ENCODE measurements at places on chromosomes 6 and 20.

GRCh38 chr20:37096415-37097041 is 731 bp upstream of the RBL1 start:
- no peak for DNase-seq

DNA sequence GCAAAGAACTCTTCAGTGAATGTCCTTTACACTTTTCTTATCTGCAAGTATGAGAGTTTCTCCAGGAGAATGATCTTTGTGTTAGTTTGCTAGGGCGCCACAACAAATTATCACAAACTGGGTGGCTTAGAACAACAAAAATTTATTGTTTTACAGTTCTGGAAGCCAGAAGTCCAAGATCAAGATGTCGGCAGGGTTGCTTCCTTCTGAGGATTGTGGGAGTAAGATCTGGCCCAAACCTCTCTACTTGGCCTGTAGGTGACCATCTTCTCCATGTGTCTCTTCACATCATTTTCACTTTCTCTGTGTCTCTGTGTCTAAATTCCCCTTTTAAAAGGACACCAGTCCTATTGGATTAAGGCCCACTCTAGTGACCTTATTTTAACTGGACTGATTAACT is 103.0 kb downstream of the ADTRP start:
- no peak for DNase-seq

DNA sequence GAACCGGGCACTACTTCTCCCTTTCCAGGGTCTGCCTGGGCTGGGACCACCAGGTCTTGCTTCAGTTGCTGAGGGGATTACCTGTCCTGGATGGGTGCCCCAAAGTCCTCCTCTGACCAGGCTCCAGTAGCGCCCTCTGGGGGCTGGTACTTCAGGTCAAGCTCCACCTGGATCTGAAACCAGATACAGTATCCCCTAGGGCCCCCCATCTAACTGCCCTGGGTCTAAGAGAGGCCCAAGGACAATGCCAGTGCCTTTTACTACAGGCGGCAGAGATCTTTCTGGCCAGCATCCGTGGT is 11.2 kb upstream of the SPAG4 start:
- DNase-seq = peak; percentile 68

GRCh38 chr6:26556263-26557070 is 18.3 kb downstream of the HMGN4 start:
- no peak for DNase-seq

DNA sequence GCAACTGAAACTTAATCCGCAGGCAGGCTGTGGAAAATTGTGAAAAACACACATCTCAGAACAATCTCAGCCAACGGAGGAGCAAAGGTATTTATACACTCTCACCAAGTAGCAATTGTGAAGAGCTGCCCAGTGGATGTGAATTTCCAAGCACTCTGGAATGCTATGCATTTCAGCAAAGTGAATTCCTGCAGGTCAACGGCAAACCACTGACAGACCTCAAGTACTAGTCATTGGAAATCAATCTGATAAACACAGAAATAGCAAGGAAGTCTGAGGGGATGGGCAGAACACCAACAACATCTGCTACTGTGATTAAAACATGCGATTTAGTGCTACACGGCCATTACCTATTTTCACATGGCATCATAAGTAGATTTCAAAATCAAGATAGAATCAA is 429.1 kb downstream of the HTR1B start:
- DNase-seq = no peak

DNA sequence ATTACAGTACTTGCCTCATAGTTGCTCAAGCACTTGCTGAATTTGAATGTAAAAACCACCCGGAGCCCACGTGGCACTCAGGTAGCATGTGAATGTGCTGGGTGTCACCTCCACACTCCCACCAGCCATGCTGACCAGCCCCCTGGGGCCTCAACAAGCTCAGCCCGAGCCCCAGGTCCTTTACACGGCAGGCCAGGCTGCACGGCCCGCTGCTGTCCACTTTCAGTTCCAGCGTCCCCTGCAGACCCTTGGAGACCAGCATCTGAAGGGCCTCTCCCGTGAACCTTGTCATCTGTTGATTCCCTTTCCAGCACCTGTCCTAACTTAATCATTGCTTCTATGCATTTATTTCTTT is 33.3 kb upstream of the ZBP1 start:
- DNase-seq = peak; percentile 70

GRCh38 chr6:149138089-149138488 is 179.4 kb upstream of the TAB2 start:
- no peak for DNase-seq

GRCh38 chr20:58552366-58552934 is 37.3 kb upstream of the APCDD1L start:
- DNase-seq = peak; percentile 36

DNA sequence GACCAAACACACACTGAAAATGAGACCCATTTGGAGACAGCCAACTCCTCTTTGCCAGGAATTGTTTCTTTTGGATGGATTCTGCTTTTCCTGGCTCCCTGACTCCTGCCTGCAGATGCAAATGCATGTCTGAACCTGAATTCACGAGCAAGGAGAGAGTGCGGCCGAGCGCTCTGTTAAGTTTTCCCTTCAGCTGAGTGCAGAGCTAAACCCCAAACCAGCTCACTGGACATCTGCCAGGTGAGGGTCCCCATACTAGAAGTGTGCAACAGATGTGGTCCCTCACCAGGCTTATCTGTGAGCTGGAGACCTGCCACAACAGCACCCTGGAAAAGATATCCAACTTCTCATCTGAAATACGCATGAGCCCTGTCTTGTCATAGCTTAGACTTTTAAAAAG is 59.0 kb downstream of the CD164 start:
- no peak for DNase-seq

GRCh38 chr6:31651602-31652191 is 764 bp downstream of the BAG6 start:
- DNase-seq = peak; percentile 92

DNA sequence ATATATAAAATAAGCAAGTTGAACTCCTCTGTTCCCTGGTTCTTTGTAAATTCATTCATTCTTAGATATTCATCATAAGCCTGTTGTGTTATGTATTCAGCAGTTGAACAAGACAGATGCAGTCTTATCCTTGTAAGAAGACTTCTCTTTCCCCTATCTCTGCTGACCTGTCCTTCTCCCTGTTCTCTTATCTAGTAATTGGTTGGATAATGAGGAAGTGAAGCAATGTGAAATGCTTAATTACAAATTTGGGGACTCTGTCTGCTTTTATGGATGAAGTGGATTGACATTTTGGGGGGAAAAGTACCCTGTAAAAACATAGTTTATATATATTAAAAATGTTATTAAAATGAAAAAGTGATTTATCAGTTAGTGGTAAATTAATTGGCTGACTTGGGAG is 37.0 kb downstream of the CDKAL1 start:
- DNase-seq = no peak

DNA sequence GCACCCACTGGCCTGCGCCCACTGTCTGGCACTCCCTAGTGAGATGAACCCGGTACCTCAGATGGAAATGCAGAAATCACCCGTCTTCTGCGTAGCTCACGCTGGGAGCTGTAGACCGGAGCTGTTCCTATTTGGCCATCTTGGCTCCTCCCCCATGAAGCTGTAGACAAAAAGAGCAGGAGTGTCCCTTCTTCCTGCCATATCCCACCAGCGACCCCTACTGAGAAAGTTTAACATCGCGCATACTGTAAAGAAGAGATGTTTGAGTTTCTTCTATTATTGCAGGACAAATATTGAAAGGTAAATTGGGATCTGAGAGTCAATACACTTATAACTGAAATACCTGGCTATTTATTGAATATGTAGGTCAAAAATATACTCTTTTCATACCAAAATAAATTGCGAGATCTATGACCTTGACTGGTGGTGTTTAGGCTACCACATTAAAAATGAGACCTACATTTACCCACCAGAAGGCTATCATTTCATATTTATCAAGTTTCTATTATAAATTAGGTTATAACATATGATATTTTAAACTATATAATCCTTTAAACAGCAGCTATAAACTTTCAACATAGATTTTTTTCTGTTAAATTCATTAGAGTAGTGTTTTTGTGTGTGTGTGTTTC is 586.3 kb downstream of the HTR1B start:
- no peak for DNase-seq

GRCh38 chr6:47663462-47664216 is 34.7 kb upstream of the ADGRF4 start:
- no peak for DNase-seq

- DNase-seq = no peak
Observed at GRCh38 chr6:64926051-64926450, 781.0 kb downstream of the EYS start.

DNA sequence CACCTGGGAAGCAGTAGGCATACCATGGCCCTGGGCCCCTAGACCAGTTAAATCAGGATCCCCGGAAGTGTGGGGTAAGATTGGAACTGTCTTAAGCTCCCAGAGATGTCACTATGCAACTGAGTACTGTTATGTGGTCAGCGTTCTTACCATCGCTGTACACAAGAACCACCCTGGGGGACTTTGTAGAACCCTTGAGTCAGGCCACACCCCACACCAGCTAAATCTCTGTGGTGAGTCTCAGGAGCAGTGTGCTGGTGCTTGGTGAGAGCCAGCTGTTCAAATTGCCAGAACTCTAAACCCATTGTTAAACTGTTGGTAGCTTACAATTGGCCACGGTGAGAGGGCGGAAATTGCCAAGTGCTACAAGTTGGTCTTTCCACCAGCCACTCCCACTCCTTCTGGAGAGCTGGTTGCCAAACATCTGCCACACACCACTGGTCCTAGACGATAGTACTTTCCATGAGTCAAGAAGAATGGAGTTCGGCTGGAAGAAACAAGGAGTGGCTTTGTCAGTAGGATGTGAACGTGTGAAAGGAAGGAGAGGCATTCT is 80.5 kb upstream of the SYNDIG1 start:
- no peak for DNase-seq

DNA sequence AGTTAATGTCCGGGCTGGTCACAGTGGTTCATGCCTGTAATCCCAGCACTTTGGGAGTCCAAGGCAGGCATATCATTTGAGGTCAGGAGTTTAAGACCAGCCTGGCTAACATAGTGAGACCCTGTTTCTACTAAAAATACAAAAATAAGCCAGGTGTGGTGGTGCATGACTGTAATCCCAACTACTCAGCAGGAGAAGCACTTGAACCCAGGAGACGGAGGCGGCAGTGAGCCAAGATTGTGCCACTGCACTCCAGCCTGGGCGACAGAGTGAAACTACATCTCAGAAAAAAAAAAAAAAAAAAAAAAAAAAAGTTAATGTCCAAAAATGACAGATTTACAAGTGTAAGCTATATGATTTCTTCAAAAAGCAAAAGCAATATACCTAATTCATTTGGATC is 124.9 kb downstream of the CCDC170 start:
- DNase-seq = no peak

GRCh38 chr6:22222469-22222868 is 74.4 kb downstream of the PRL start:
- no peak for DNase-seq

DNA sequence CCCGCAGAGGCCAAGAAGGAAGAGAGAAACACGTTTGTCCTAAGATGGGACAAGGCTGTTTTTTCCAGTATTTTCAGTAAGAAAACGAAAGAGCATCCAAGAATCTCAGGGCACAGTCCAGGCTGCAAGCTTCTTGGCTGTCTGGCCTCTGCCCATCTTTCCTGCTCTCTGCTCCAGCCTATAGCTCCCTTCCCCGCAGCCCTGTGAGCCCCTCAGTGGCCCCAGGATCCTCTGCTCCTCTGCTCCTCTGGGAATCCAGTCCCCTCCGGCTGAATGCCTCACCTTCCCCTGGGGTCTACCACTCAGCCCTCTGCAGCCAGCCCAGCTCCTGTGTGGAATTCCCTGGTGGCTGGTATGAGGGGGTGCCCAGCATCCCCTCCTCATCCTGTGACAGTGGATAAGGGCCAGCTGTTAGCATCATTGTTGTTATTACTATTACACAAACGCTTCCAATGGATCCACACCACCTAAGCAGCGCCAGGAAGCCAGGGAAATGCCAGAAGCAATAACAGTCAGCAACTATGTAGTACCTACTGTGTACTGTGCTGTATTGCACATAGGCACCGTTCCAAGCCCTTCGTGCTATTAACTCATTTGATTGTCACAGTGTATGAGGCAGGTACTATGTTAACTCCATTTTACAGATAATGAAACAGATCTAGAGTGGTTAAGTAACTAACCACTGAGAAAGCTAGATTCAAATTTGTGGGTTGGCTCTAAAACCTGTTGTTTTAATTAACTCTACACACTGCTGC is 60.3 kb upstream of the PTPN1 start:
- DNase-seq = no peak

GRCh38 chr6:116556814-116557415 is 3.4 kb downstream of the CALHM4 start:
- no peak for DNase-seq

DNA sequence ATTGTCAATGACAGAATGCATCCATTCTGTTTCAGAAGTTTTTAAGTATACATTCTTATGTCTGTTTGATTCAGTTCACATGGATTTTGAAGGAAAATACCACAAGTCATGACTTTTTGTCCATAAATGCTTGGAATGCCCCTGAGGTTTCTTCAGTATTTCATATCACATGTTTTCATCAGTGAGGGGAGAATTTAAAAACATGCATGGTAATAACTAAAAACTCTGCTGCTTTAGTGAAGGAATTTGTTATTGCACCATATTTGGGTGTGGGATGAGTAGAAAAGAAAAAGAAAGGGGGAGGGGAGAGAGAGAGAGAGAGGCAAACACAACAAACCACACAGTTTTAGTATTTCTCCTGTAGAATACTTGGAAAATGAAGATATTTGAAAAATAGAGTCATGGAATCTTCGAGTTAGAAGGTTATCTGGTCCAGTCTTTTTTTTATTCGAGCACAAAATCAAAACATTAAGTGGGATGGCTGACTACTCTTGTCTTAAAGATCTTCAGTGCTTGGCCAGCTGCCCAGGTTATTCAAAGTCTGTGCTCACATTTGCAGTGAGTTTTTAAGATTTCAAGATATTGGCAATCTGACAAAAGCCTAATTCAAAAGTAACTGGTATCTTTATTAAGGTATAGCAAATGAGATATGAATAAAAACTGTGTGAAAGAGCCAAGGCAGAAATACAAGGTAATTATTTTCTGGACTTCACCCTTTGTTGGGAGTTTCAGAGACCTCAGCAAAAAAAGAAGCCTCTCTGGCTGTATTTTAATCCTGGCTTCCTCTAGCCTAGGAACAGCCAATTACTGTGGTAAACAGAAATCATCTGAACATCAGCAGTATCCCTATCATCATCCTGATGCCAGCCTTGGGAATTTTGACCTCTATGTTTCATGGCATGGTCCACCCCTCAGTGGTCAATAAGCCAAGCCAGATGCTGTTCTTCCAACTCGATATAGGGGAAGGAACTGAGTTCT is 687.9 kb upstream of the CITED2 start:
- DNase-seq = no peak

DNA sequence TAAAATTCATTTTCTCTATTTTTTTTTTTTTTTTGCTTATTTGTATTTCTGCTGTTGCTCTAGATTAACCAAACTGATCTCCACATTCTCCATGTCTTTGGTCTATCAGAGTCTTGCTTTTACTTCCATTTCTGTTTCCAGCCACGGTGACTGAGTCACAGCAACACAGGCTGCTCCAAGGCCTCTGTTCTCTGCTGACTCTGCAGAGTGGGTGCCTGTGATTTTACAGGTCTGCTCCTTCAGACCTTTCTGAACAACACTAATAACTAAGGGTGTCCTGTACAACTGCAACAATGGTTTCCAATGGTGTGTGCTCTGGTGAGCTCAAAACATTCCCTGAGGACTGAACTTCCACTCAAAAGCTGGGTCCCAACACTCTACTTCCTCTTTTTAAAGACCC is 102.3 kb upstream of the BMP2 start:
- DNase-seq = no peak

- no peak for DNase-seq
Observed at GRCh38 chr6:119337252-119337651, 12.3 kb downstream of the MAN1A1 start.

GRCh38 chr20:62925420-62926228 is 681 bp downstream of the DIDO1 start:
- DNase-seq = no peak

GRCh38 chr6:109059571-109060021 is 35.0 kb downstream of the SESN1 start:
- DNase-seq = no peak
